ENCODE measurements at places on chromosomes 12 and 14. TPM values are rescaled to one million over a fixed set of nuclear protein-coding genes. Genes with fewer than 3 reads are reported as not detected.

LTBP2 gene
- 0.81 TPM for total RNA-seq

DNA sequence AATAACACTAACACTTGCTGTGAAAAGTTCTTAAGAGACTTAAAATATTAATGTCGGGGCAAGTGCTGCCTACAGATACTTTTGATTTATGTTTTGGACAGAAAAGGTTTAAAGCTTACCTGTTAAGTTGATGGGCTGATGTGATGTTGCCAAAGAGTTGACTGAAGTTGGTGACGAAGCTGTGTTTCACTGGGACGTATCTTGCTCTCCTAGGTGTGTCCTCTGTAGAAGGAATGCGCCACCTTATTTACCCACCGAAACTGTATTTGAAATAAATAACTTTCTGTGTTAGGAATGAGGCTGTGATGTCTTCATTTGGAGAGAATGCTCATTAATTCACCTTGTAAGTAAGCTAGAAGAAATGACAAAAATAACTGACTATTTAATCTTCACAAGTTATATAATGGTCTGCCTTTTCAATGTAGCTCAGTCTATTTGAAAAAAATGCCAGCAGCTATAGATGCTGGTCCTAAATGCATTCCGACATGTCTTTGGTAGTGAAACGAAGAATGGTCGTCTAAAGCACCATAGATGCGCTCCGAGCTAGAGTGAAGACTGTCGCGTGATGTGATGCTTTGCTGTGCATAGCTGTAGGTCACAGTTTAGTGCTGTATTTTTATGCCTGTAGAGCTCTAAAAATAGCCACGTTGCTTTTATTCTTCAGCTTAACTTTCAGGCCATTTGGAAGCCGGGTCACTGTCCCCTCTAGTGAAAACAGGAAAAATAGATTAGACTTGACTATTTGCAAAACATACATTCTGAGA, at the start of gene RD3L:
TSS of gene RD3L (minus strand) at position 557 of the 764 bp plus-strand sequence. CDS start 834 bp downstream, outside the sequence.
- no peak for DNase-seq

- no peak for DNase-seq
Measured at GRCh38 chr12:115998794-115999478, 278.6 kb downstream of the MED13L start.

GRCh38 chr12:103909811-103910210, 20.4 kb upstream of the HSP90B1 start:
- no peak for DNase-seq

POMT2 gene
- 9.6 TPM for total RNA-seq

DNA sequence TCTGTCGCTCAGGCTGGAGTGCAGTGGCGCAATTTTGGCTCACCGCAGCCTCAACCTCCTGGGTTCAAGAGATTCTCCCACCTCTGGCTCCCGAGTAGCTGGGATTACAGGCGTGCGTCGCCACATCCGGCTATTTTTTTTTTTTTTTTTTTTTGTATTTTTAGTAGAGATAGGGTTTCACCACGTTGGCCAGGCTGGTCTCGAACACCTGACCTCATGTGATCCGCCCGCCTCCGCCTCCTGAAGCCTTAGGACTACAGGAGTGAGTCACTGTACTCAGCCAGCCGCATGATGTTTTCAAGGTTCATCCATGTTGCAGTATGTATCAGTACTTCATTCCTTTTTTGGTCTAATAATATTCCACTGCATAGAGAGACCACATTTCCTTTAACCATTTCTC, 2.4 kb upstream of the RNF34 start:
- DNase-seq = no peak

ZDHHC22 gene
- not detected for total RNA-seq

- DNase-seq = peak; percentile 39
Measured at GRCh38 chr14:105067140-105067968, 2.1 kb upstream of the GPR132 start.

DNA sequence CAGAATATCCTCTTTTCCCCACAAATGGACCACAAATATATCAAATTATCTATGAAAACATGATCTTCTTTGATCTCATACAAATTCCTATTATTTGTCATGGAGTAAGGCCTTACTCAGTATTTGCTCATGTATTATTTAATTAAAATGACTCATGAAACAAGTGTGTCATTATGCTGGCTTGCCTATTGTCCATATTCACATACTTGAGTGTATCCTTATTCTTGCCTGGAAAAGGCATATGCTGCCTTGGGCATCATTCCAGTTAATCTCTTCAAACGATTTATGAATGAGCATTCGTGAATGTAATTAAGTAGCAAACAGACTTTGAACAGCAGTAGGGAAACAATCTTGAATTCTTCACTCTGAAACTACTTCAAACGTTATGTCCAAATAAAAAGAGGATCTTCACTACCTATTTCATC, 22.6 kb upstream of the SNRPF start:
- no peak for DNase-seq

DNA sequence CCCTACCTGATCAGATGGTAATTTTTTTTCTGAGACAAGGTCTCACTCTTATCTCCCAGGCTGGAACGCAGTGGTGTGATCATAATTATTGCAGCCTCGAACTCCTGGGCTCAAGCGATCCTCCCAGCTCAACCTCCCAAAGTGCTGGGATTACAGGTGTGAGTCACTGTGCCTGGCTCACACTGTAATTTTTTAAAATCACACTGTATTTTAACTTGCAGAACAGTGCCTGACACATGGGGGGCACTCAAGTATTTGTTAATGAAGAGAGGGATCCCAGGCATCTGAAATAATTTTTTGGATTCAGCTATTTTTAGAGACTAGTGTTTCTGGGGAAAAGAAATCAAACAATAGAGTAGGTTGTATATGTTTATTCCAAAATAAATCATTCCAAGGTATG, 21.7 kb downstream of the LIMA1 start:
- no peak for DNase-seq

DNA sequence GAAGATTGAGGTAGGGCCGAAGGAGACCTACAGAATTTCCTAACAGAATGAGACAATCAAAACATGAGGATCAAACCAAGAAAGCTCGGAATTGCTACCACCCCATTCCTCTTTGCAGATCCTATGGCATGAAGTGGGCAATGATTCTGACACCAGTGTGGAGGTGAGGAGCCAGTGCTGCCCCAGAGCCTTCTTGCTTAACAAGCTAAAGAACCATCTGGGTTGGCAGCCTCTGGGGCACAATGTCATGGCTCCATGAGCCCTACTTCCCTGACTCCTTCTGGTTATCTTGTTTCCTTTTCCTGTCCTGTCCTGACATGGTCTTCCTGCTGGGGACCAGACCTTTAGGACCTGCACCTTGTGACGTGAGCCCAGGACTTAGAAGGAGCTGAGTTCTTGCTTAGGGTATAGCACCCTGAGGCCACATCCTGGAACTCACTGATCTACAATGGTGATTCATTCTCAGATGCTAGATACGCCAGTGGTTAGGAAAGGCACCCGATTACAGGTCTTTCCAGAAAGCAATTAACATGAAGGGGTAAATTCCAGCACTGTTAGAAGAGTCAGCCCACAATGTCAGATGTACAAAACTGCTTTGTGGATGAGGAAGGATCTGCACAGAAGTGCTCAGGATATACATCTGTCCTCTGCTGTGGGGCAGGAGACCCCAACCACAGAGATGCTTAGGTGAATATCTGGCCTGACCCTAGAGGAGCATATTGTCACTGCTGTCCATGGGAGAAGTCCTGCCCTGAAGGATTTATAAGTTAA, 324.2 kb downstream of the ZFP36L1 start:
- DNase-seq = peak; percentile 35

HNF1A gene
- total RNA-seq = not detected

PIWIL1 gene
- not detected for total RNA-seq

STX2 gene
- total RNA-seq = 18.2 TPM

DNA sequence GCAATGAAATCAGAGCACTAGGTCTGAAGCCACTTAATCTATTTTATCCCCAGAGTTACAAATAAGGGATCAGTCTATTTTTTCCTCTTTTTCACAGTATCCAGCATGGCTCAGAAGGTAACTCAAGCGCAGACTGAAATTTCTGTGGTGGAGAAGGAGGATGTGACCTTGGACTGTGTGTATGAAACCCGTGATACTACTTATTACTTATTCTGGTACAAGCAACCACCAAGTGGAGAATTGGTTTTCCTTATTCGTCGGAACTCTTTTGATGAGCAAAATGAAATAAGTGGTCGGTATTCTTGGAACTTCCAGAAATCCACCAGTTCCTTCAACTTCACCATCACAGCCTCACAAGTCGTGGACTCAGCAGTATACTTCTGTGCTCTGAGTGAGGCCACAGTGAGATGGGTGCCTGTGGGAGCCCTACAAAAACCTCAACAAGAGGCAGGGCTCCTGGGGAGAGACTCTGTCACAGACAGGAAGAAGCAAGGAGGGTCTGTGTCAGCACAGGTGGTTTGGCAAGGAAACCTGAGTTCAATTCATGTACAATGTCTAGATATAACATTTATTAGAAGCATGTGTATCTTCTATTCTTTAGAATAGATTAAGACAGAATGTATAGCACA, 334.3 kb upstream of the OR4E1 start:
- peak; percentile 42 for DNase-seq

- DNase-seq = no peak
Measured at GRCh38 chr12:51395283-51396230, 4.4 kb upstream of the GALNT6 start.

KCNMB4 gene
- total RNA-seq = 0.73 TPM

- no peak for DNase-seq
Measured at GRCh38 chr14:36662543-36663403, 1.1 kb downstream of the PAX9 start.

GRCh38 chr14:105143451-105144025, 25.0 kb downstream of the JAG2 start:
- no peak for DNase-seq

GRCh38 chr14:29045237-29045636, 278.6 kb downstream of the FOXG1 start:
- DNase-seq = no peak

GRCh38 chr14:42806909-42807315, 1200.2 kb downstream of the LRFN5 start:
- no peak for DNase-seq
